Kidney epithelial cell (primary cell): ENCODE measurements at places on chromosomes 16 and 17.
A peak's percentile ranks its signal among the peaks of the same experiment; 100 is the strongest.

GRCh38 chr16:16021020-16021419 lies 71.6 kb downstream of the ABCC1 start:
- DNase-seq: no peak

- DNase-seq: no peak
These were observed 147.1 kb downstream of the TANC2 start for GRCh38 chr17:63113167-63113566.

- peak; percentile 49 for DNase-seq
These were observed 30.3 kb upstream of the PHOSPHO1 start for GRCh38 chr17:49260817-49261291.

DNA sequence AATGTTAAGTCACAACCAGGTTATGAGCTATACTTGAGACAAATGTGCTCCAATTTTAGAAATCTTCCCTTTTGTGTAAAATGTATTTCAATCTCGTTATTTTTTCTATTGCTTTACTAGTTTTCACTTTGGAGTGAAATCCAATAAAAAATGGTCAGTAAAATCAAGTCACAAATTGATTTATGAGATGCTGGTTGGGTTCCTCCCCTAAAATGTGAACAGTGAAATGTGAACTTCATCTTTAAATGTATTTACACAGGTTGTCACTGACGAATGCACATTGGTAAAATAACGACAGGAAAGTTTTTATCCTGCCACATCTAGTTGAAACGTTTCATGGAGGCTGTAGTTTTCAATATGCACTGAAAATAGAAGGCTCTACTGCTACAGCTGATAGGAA lies 55.5 kb downstream of the COX10 start:
- no peak for DNase-seq

DNA sequence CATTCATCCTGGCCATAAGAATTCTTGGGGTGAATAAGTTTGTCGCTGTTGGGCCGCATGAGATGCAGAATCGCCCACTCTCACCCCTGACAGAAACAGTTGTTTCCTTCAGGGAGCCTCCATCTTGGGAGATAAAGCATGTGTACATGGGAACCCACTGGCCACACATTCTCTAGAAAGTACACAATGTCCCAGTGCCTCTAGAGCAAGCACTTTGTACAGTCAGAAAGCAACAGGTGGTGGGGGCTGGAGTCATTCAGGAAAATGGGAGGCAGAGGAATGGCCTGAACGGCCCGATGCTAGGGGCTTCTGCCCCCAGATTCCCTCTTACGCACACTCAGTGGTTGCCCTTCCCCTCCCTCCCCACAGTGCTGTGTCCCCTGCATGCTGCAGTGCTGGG lies 16.1 kb downstream of the ACE start:
- no peak for DNase-seq

DNA sequence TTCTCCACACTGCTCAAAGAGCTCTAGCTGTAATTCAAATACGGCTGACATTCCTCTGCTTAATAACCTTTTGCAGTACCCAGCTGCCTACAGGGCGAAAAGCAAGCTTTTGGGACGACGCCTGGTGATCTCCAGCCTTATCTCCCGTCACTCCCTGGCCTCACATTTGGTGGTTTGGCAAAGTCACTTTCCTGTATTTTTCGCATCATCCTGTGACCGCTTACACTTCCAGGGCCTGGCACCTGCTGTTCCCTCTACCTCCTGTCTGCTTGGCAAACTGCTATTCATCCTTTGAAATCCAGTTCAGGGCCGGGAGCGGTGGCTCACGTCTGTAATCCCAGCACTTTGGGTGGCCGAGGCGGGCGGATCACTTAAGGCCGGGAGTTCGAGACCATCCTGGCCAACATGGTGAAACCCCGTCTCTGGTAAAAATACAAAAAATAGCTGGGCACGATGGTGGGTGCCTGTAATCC lies 2.7 kb upstream of the BHLHA9 start:
- no peak for DNase-seq

DNA sequence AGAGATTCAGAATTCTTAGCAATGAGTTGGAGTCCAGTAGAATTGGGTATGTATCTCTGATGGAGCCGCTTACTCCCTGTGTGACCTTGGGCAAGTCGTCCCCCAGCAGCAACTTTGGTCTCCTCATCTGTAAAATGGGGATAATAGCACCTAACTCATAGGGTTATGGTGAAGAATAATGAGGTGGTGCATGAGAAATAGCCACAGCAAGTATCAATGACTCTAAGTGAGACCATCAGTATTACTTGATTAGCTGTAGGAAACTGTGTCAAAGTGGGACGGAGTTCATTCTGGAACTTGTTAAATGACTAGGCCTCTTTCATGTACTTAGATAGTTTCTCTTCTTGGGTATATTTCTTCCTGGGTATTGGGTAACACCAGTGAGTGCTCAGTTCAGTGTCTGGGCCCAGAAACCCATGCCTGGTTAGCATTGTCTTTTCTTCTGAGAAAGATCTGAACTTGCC lies 6.4 kb downstream of the PRKCB start:
- DNase-seq: no peak

DNA sequence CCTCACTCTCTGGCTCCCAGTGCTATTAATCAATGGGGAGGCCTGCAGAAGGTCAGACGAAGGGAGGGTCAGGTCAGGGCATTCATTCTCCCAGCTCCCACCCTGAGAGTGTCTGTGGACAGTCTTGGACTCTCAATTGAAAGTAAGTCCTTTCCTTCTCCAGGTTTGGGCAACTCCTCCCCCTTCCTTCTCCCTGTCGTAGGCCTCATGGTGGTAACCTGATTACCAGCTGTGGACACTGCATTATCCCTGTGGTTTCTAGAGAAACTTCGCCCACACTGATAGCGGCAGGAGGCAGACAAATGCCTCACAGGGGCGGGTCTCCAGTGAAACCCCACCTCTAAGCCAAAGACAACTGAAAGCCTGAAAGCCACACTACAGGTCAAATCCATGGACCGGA lies 57.7 kb upstream of the SLC25A19 start:
- DNase-seq: no peak

- DNase-seq: no peak
These were observed 136.6 kb downstream of the CCDC182 start for GRCh38 chr17:57608369-57609124.

GRCh38 chr17:72520665-72521303 lies 400.0 kb downstream of the SOX9 start:
- no peak for DNase-seq

DNA sequence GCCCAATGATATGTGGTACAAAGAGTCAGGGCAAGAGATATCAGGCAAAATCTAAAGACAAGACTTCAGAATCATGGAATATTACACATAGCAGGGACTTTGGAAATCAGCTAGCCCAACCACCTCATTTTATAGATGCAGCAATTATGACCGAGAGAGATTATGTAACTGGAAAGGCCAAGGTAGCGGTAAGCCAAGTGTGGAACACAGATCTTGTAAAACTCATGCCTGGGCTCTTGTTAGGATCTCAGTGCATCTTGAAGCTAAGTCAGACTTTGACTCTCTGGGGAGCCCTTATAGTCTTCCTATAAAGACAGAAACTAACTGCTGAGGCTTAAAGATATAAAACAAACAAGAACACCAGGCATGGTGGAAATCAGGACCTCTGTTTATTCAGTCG lies 18.6 kb downstream of the MAP2K6 start:
- no peak for DNase-seq

DNA sequence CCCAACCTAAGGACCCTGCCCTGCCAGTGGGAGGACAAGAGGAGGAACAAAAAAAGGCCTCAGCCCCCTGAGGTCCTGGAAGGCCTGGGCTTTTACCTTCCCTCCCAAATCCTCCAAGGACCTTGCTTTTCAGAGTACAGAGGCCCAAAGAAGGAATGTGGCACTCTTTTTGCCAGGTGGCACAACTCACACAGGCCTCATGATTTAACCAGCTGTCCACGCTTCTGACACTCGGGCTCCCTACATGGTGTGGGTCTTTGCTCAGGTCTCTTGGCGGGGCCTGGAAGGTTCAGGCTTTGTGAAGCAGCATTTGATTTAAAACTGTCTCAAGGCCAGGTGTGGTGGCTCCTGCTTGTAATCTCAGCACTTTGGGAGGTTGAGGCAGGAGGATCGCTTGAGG lies 120.6 kb downstream of the ABCC6 start:
- no peak for DNase-seq

DNA sequence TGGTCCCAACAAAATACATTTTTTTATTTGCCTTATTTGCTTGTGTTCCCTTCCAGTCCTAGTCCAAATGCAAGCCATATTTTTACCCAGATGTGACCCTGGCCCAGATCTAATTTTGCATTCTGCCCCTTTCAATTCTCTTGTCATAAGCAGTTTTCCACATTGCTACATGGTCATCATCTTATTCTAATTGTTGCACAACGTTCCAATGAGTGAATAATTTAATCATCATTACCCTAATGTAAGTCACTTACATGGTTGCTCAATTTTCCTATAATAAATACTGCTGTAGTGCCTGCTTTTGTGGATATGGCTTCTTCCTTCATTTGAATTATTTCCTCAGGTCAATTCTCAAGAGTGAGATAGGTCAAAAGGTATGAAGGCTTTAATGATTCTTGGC lies 12.8 kb downstream of the RSAD1 start:
- no peak for DNase-seq

DNA sequence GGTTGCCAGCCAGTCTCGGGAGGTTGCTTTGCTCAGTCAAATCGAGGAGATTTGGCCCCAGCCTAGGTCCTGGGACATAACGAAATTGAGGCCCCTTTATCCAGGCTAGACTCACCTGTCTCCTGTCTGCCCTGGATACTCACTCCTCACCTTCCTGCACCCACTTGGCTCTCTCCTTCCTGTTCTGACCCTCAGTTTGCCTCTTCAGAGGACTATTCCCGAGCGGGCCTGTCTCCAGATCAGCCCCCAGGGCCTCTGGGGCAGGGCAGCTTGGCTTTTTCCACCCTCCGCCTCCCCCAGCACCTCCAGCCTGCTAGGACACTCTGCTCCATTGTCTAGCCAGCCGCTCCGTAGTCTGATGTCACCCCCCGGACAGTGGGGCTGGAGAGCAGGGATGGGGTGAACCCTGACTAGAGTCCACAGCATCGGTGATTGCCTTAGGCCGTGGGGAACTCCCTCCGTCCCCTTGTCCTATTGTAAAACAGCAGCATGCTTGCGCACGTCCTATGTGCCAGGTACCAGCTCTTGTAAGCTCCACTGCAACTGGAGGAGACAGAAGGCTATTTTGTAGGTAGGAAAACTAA lies 8.8 kb downstream of the WFIKKN2 start:
- DNase-seq: no peak

- no peak for DNase-seq
These were observed 4.5 kb downstream of the PLLP start for GRCh38 chr16:57279780-57280638.

DNA sequence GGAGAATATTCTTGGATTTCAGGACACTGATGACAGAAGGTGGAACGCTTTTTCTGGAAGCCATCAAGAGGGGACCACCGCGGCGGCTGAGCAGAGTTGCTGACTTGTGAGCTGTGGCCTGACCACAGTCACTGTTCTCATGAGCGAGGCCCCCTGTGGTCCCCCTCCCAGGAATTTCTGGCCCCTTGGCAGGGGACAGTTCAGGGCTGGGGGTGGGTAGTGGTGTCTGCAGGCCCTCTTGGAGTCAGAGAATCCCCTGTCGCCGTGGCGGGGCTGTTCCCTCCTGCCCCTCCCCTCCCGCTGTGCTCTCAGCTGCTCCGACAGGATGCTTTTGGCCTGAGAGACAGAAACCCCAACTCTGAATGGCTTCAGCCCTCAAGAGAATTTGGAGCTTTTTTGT lies 292.0 kb downstream of the SEC14L1 start:
- no peak for DNase-seq
